Fibroblast of skin of scalp (primary cell): ENCODE measurements at places on chromosomes 3 and 15.
A peak's percentile ranks its signal among the peaks of the same experiment; 100 is the strongest.

DNA sequence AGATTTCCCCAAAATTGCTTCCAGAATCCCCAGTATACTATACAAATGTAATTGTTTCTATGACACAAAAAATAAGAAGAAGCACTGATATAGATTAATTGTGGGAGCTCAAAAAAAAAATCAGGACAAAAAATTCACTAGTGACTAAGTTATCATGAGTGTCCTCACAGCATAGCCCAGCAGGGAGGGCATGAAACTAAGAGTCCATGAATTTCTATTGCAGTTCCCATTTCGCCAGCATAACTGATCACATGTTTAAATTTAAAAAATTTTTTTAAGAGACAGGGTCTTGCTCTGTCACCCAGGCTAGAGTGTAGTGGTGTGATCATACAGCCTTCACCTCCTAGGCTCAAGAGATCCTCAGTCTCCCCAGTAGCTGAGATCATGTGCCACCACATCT is 10.6 kb downstream of the NCEH1 start:
- no peak for DNase-seq

DNA sequence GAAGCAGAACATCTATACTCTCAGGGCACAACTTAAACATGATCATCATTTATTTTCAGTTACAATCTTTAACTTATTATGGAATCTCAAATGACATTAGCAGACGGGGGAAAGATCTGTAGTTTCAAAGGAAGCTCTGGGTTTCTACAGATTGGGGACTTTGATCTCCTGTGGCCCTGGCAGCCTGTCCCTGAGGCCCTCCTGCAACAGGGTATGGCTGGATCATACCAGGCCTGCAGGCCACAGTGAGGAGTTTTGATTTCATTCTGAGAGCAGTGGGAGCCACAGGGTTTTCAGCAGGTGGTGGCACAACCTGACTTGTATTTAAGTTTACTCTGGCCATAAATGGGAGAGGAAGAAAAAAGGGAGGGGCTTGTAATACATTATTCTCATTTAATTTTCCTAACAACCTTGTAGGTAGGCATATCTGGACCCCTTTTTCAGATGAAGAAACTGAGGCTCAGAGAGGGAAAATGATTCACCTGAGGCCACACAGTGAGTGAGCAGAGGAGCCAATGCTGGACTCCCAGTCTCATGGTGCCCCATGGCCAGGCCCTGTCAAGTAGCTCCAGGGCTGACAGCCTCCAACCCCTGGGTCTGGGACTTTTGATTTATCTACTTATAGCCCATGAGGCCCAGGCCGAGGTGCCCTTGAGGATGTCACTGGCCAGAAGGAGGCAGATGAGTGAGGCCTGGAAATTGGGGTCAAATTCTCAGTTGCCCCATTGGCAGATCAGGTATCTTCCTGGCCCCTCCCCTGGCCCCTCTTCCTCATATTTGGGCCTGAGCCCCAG is 71.0 kb downstream of the ATP2B2 start:
- no peak for DNase-seq

DNA sequence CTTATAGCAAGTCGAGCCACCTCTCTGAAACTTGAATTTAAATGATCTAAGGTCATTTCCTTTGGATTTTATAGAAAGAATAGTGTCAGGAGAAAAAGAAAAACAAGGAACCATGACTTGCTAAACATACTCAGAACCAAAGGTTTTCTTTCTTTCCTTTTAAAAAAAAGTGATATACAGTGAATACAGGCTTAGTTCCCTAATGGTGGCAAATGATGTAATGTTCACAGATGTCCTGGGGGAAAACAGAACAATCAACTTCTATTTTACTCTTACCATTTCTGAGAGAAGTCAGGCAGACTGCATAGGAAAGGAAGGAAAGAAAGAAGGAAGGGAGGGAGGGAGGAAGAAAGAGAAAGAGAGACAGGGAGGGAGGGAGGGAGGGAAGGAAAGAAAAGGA is 56.5 kb downstream of the ST6GAL1 start:
- no peak for DNase-seq

- DNase-seq: peak; percentile 83
Measured at GRCh38 chr3:33075995-33076394, 21.0 kb downstream of the GLB1 start.

GRCh38 chr3:186589121-186589520 is 18.6 kb downstream of the DNAJB11 start:
- peak; percentile 12 for DNase-seq

GRCh38 chr3:71398157-71398836 is 185.2 kb downstream of the FOXP1 start:
- DNase-seq: no peak

- no peak for DNase-seq
Measured at GRCh38 chr3:141660614-141660947, 77.5 kb upstream of the RNF7 start.

DNA sequence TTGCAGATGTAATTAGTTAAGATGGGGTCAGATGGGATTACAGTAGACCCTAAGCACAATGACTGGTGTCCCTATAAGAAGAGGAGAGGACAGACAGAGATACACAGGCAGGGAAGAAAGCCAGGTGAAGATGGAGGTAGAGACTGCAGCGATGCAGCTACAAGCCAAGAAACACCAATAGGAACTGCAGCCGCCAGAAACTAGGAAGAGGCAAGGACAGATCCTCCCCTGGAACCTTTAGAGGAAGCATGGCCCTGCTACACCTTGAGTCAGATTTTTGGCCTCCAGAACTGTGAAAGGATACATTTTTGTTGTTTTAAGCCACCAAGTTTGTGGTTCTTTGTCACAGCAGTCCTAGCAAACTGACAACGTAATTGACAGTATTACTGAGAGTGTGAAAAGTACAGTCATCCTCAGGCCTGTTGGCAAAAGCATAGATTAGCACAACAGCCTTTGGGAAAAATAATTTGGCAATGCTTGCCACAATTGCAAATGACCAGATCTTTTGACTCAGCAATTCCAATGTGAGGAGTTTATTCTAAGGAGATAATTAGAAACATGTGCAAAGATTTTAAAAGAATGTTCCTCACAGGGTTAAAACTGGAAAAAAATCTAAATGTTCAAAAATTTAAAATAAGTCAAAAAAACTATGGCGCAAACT is 82.6 kb upstream of the TJP1 start:
- DNase-seq: peak; percentile 87

- no peak for DNase-seq
Measured at GRCh38 chr3:76311941-76312340, 526.6 kb upstream of the ZNF717 start.

- DNase-seq: peak; percentile 47
Measured at GRCh38 chr15:76840830-76841460, 64.2 kb downstream of the SCAPER start.
